ENCODE measurements at places on chromosomes 1 and 21. TPM values are rescaled to one million over a fixed set of nuclear protein-coding genes. Genes with fewer than 3 reads are reported as not detected.
A peak's percentile ranks its signal among the peaks of the same experiment; 100 is the strongest.

Gene TTC4
- 19.3 TPM for total RNA-seq

Gene C1orf87
- not detected for total RNA-seq

GRCh38 chr1:100065969-100066227 is 66.8 kb downstream of the SASS6 start:
- no peak for DNase-seq

GRCh38 chr1:90963236-90963635 is 58.6 kb downstream of the ZNF644 start:
- no peak for DNase-seq

DNA sequence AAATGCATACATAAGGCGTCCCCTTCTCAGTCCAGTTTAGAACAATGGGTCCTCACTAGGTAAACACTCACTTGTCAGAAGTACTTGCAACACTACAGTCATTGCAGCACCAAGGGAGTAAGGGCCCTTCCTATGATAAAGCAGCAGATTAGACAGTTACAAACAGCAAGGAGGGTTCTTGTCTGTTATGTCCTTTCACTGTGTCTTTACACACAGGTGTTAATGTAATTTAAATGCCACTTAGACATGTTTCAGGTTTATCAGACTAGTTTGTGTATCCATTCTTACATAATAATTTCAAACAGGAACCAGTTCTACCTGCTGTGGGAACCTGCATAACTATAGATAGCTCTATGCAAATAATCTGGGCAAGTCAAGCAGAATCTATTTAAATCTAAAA is 105.6 kb upstream of the USH2A start:
- no peak for DNase-seq

- DNase-seq: no peak
Measured at GRCh38 chr1:88179943-88180342, 504.1 kb upstream of the PKN2 start.

- peak; percentile 74 for DNase-seq
Measured at GRCh38 chr21:39078322-39079065, 104.8 kb downstream of the PSMG1 start.
